ENCODE measurements at places on chromosomes 12 and 14. TPM values are rescaled to one million over a fixed set of nuclear protein-coding genes. Genes with fewer than 3 reads are reported as not detected.

DNA sequence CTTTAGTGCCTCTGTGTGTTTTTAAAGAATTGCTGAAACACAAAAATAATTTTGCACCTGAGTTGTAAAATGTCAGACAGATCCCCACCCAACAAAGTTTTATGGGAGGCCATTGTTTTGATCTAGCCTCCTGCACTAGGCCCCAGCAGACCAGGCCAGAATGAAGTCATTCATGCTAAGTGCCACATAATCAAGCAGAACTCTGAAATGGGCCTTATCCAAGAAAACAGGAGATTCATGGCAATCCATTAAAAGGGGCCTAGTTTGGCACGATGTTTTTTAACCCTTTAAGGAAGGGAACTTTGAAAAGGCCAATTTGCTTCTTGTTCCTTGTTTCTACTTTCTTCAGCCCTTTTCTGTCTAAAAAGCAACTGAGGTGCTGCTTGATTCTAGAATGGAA, 260.9 kb downstream of the ITPR2 start:
- no peaks in the 10 kb centered on the region for H3K36me3 ChIP-seq
- no peak overlapping the region for H3K4me3 ChIP-seq
- no peaks in the 10 kb centered on the region for H3K4me1 ChIP-seq
- no peaks in the 10 kb centered on the region for H3K27me3 ChIP-seq

GRCh38 chr14:100146531-100147091, 12.8 kb downstream of the DEGS2 start:
- no peaks in the 10 kb centered on the region for H3K36me3 ChIP-seq
- DNase-seq = no peak
- H3K4me1 ChIP-seq = no peaks in the 10 kb centered on the region
- no peak overlapping the region for H3K4me3 ChIP-seq
- H3K27ac ChIP-seq = no peak overlapping the region
- H3K27me3 ChIP-seq = no peaks in the 10 kb centered on the region

Gene PPP1R36
- total RNA-seq = 0.81 TPM

DNA sequence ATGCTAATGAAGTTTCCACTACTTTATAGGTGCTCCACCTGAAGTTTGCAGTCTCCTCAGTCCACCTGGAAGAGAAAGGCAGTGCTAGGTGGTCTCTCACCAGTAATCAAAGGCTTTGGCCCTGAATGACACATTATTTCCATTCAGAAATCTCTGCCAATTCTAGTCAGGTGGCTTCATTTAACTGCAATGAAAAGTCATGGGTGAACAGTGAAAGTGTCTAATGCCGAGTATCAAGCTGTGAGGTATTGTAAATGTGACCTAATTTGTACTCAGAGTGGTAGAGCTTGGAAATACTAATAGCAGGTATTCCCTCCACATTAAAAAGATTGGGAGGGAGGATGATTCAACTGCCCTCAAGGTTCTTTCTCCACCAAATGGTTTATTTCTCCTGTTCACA, 220.9 kb upstream of the LRFN5 start:
- H3K36me3 ChIP-seq = no peaks in the 10 kb centered on the region
- no peak overlapping the region for H3K4me3 ChIP-seq
- H3K4me1 ChIP-seq = no peaks in the 10 kb centered on the region
- no peak overlapping the region for H3K27ac ChIP-seq

GRCh38 chr12:72432037-72432604, 160.0 kb downstream of the TRHDE start:
- H3K4me3 ChIP-seq = no peak overlapping the region
- no peaks in the 10 kb centered on the region for H3K36me3 ChIP-seq
- H3K27me3 ChIP-seq = no peaks in the 10 kb centered on the region
- no peaks in the 10 kb centered on the region for H3K4me1 ChIP-seq

Gene DAO
- not detected for total RNA-seq

- no peak overlapping the region for H3K27ac ChIP-seq
- no peaks in the 10 kb centered on the region for H3K27me3 ChIP-seq
- no peak for DNase-seq
- H3K36me3 ChIP-seq = no peaks in the 10 kb centered on the region
- no peak overlapping the region for H3K4me3 ChIP-seq
- H3K4me1 ChIP-seq = no peaks in the 10 kb centered on the region
These were observed 194.3 kb upstream of the DAAM1 start for GRCh38 chr14:58994130-58994529.

Gene IGF1
- total RNA-seq = not detected

DNA sequence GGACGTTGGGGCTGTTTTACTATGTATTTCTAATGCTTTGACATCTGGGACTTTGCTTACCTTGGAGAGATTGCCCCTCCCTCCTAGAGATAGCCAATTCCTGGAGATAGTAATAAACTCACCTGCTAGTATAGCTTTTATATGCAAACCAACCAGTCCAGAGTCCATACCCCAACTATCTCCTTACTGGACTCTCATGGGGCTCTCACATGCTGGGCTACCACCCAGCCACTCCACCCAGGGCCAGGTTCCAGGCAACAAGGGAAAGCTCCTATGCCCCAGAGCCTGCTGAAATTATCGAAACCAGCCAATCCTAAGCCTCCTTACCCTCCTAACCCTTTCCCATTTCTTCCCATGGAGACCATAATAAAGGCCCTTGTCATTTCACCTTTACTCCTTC, 25.5 kb upstream of the MGP start:
- H3K27me3 ChIP-seq = no peaks in the 10 kb centered on the region
- no peak overlapping the region for H3K4me3 ChIP-seq
- H3K4me1 ChIP-seq = no peaks in the 10 kb centered on the region
- no peak for DNase-seq

GRCh38 chr14:100673085-100673806, 53.4 kb upstream of the DLK1 start:
- no peaks in the 10 kb centered on the region for H3K36me3 ChIP-seq
- no peak overlapping the region for H3K4me3 ChIP-seq
- H3K27ac ChIP-seq = peak overlapping the region; percentile 48
- peaks cover 71% of the 10 kb centered on the region for H3K4me1 ChIP-seq
- no peaks in the 10 kb centered on the region for H3K27me3 ChIP-seq

Data from neural progenitor cell (in vitro differentiated cells).